Smooth muscle cell of trachea (primary cell): ENCODE measurements at places on chromosomes 4 and X. TPM values are rescaled to one million over a fixed set of nuclear protein-coding genes. Genes with fewer than 3 reads are reported as not detected.

EDA2R gene
- 12.1 and 22.8 TPM in 2 replicates for total RNA-seq

SPACA5B gene
- not detected in 2 replicates for total RNA-seq

KDR gene
- total RNA-seq: under 0.01 and 0.44 TPM in 2 replicates

CNKSR2 gene
- 0.44 and 0.66 TPM in 2 replicates for total RNA-seq

ABCB7 gene
- total RNA-seq: 31.7 and 36.7 TPM in 2 replicates

CT55 gene
- total RNA-seq: not detected in 2 replicates

WAS gene
- 0.17 TPM in 1 of 2 replicates, not detected in the other for total RNA-seq

SYP gene
- total RNA-seq: 0.50 and 0.87 TPM in 2 replicates
